ENCODE measurements at places on chromosomes 11 and 22.

- peaks cover 8% of the 10 kb centered on the region for H3K36me3 ChIP-seq
- no peak for DNase-seq
- peaks cover 11% of the 10 kb centered on the region for H3K4me1 ChIP-seq
- no peaks in the 10 kb centered on the region for H3K27me3 ChIP-seq
- no peak overlapping the region for H3K4me3 ChIP-seq
These were observed 8.9 kb upstream of the FADS3 start for GRCh38 chr11:61900251-61900650.

- H3K27me3 ChIP-seq: no peaks in the 10 kb centered on the region
- no peak overlapping the region for H3K27ac ChIP-seq
- no peaks in the 10 kb centered on the region for H3K36me3 ChIP-seq
- H3K4me1 ChIP-seq: no peaks in the 10 kb centered on the region
- no peak for DNase-seq
- no peak overlapping the region for H3K4me3 ChIP-seq
These were observed 39.7 kb downstream of the ME3 start for GRCh38 chr11:86632499-86633269.

GRCh38 chr22:44172370-44173108 is 8.2 kb upstream of the PARVG start:
- H3K4me3 ChIP-seq: no peak overlapping the region
- no peaks in the 10 kb centered on the region for H3K27me3 ChIP-seq
- DNase-seq: peak; percentile 77
- H3K4me1 ChIP-seq: no peaks in the 10 kb centered on the region
- H3K36me3 ChIP-seq: no peaks in the 10 kb centered on the region
- no peak overlapping the region for H3K27ac ChIP-seq

DNA sequence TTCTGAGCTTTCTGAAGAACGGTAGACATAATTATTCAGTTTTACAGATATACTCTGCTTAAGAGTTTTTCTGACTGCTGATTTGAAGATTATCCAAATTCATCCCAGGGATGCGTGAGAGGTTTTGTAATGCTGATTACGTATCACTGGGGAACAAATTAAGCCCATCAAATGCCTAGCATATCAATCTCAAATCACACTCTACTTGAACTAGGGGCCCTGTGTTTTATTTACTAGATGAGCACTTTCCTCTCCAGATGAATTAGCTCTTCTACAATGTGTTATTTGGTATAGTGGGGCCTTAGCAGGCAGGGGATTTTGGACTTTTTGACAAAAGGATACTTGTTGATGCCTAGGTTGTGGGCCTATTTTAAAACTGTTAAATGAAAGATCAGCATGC is 177.9 kb downstream of the JRKL start:
- H3K27ac ChIP-seq: no peak overlapping the region
- DNase-seq: no peak
- no peaks in the 10 kb centered on the region for H3K4me1 ChIP-seq
- H3K4me3 ChIP-seq: no peak overlapping the region
- no peaks in the 10 kb centered on the region for H3K27me3 ChIP-seq

- H3K27me3 ChIP-seq: no peaks in the 10 kb centered on the region
- no peak overlapping the region for H3K27ac ChIP-seq
- no peaks in the 10 kb centered on the region for H3K4me1 ChIP-seq
- DNase-seq: no peak
- H3K36me3 ChIP-seq: no peaks in the 10 kb centered on the region
These were observed 82.5 kb downstream of the ARHGAP42 start for GRCh38 chr11:100769617-100770016.

DNA sequence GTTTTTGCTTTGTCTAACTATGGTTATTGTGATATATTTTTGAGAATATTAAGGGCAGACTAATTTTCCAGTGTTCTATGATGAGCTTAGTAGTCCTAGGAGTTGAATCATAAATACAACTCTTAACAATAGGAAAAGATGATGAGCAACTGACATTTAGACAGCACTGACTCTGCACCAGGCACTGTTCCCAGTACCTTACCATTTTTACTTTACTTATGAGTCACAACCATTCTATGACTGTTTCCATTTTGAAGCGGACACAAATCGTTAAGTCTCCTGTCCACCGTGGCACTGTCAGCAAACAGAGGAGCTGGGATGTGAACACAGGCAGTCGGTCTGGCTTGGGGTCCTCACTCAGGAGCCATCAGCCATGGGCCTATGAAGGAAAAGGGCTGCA is 3.4 kb upstream of the SCGB2A2 start:
- no peaks in the 10 kb centered on the region for H3K27me3 ChIP-seq
- H3K36me3 ChIP-seq: no peaks in the 10 kb centered on the region
- H3K4me3 ChIP-seq: no peak overlapping the region
- DNase-seq: no peak
- H3K27ac ChIP-seq: no peak overlapping the region
- H3K4me1 ChIP-seq: no peaks in the 10 kb centered on the region

DNA sequence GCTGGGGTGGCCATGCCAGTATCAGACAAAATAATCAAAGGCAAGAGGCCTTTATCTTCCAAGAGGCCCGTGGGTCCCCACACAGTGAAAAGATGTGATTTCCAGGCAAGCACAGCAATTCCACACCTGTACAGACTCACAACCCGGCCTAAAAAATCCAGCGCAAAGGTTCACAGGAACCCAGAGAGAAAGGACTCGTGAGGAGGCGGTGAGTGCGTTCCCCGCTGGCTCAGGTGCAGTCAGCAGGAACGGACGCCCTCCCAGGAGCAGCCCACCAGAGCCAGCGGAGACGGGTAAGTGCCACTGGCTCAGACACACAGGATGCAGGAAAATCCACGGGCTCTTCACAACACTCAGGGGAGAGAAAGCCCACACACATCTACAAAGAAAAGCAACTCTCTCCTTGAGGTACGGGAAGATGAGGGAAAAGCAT is 4.4 kb downstream of the TOLLIP start:
- H3K4me3 ChIP-seq: peak overlapping the region; percentile 43
- H3K36me3 ChIP-seq: no peaks in the 10 kb centered on the region
- H3K4me1 ChIP-seq: peaks cover 65% of the 10 kb centered on the region
- H3K27me3 ChIP-seq: no peaks in the 10 kb centered on the region
- no peak for DNase-seq

GRCh38 chr11:117020287-117020686 is 77.9 kb downstream of the SIK3 start:
- no peaks in the 10 kb centered on the region for H3K36me3 ChIP-seq
- DNase-seq: no peak

GRCh38 chr11:134356656-134357544 is 25.1 kb downstream of the GLB1L2 start:
- no peak for DNase-seq
- H3K27me3 ChIP-seq: no peaks in the 10 kb centered on the region
- no peaks in the 10 kb centered on the region for H3K36me3 ChIP-seq
- H3K27ac ChIP-seq: no peak overlapping the region
- no peaks in the 10 kb centered on the region for H3K4me1 ChIP-seq

DNA sequence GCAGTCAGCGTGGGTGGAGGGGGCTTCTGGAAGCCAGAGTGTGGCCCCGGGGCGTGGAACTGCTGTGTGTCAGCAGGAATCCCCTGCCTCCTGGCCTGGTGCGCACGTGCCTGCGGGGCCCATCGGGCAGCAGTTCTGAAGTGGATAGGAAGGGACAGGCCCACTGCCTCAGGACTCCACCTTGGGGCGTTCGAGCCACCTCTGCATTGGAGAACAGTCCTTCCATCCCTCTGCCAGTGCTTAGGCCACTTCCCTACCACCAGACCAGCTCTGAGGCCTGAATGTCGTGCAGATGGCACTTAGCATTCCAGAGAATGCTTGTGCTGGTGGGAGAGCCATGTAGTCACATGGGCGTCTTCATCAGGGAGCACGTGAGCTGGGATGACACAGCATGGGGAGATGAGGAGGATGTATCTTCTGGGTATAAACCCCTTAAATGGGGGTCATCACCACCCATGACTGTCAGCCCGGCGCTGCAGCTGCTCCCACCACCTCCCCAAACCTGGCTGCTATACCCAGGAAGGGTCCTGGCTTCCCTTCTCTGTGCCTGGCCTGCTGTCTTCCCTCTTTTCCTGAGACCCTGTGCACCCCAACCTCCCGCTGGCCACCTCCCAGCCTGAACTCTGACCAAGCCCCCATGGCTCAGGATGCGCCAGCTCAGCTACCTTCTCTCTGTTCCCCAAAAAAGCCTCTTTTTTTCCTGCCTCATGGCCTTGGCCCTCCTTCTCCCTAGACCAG is 9.7 kb downstream of the INCENP start:
- H3K4me3 ChIP-seq: no peak overlapping the region
- H3K36me3 ChIP-seq: no peaks in the 10 kb centered on the region

GRCh38 chr11:110070176-110070575 is 23.0 kb upstream of the ZC3H12C start:
- no peak overlapping the region for H3K4me3 ChIP-seq
- no peak overlapping the region for H3K27ac ChIP-seq
- no peaks in the 10 kb centered on the region for H3K27me3 ChIP-seq
- no peaks in the 10 kb centered on the region for H3K36me3 ChIP-seq
- no peaks in the 10 kb centered on the region for H3K4me1 ChIP-seq
- DNase-seq: no peak

GRCh38 chr11:2267851-2268728 is 2.3 kb downstream of the ASCL2 start:
- no peak overlapping the region for H3K4me3 ChIP-seq
- H3K4me1 ChIP-seq: peaks cover 7% of the 10 kb centered on the region
- H3K36me3 ChIP-seq: no peaks in the 10 kb centered on the region
- no peak overlapping the region for H3K27ac ChIP-seq

GRCh38 chr11:47406896-47407745 is 1.3 kb upstream of the SLC39A13 start:
- DNase-seq: no peak
- H3K4me1 ChIP-seq: peaks cover 15% of the 10 kb centered on the region
- no peaks in the 10 kb centered on the region for H3K36me3 ChIP-seq

DNA sequence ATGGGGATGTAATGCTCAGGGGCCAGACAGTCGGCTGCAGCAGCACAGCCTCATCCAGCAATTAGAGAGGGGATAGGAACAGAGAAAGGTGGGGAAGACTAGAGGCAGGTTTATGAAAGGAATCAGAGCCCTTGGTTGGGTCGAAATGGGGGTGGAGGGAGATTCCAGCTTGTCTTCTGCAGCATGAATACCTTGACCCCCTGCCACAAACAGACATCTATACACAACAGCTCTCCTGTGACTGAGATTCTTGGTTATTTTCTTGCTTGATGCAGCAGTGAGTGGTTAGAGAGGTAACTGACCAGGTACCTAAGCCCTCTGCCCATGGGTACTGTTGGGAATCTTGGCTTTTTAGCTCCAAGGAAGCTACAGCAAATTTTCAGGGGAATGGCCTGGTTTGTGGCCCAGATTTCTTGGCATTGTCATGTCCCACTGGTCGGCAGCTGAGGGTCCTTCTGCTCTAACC is at the start of gene TRIM49D1:
Gene TRIM49D1 (minus strand): TSS at position 51 of the 466 bp plus-strand sequence. CDS start 4,535 bp downstream, outside the sequence.
- DNase-seq: no peak
- H3K27ac ChIP-seq: no peak within 1 kb of the TSS
- H3K36me3 ChIP-seq: no peaks in the 10 kb centered on the region
- H3K27me3 ChIP-seq: no peaks in the 10 kb centered on the region
- H3K4me3 ChIP-seq: no peak within 1 kb of the TSS

Measured in kidney (tissue), 22 donors.